ENCODE measurements at places on chromosomes 3 and 15. TPM values are rescaled to one million over a fixed set of nuclear protein-coding genes. Genes with fewer than 3 reads are reported as not detected.

CADPS gene
- 24.1 TPM for total RNA-seq

ZNF660 gene
- 2.4 TPM for total RNA-seq

CMTM6 gene
- 12.4 TPM for total RNA-seq

COMMD4 gene
- 40.8 TPM for total RNA-seq

GRK7 gene
- total RNA-seq = not detected

LMAN1L gene
- total RNA-seq = 6.6 TPM

CILP gene
- 5.5 TPM for total RNA-seq

AGTR1 gene
- 0.98 TPM for total RNA-seq

OIP5 gene
- 0.46 TPM for total RNA-seq

DNA sequence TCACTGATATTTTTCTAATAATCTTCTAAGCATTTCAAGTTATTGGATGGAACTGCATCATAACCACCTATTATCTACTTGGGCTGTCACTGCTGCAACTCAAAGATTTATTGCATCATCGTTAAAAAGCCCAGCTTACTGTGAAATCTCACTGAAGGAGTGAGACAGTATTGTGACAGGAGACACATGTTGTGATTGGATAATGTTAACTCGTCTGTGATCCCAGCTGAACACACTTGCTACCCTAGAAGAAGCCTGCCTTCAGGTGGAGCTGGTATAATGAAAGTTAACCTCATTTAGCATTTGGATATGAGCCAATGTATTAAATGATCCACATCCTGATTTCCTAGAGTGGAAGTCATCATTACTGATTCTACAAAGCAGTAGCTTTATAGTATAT lies 138.1 kb downstream of the MAP2K5 start:
- DNase-seq = no peak

DNA sequence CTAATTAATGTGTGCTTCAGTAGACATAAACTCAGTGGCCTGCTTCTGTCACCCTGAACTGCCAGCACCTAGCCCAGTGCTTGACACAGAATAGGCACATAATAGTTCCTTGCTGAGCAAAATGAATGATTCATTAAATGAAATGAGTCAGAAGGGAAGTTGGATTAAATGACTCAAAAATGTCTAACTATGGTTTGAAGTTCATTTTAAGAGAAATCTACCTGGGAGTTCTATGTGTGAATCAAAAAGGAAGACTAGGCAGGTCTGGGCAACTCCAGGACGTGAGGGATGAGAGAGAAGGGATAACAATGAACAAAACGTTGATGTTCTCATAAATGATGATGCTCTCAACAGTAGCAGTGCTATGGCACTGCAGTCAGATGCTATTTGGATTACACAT lies 175.0 kb downstream of the CFAP20DC start:
- DNase-seq = no peak

DNA sequence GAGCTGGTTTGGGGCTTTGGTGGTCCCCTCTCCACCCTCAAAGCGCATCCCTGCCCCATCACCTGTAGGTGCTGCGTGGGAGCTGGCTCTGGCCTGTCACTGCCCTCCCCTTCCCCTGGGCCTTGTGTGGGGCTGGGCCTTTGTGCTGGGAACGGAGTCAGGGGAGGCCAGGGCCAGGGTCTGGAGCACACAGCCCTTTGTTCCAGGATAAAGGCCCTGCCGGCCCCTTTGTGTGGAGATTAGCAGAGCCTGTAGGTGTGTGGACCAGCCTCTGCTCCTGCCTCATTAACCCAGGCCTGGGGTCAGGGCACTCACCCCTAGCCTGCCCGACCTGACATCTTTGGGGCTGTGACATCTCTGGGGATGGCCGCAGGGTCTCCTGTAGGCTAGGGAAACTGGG lies 8.9 kb downstream of the EPHB3 start:
- DNase-seq = no peak

DNA sequence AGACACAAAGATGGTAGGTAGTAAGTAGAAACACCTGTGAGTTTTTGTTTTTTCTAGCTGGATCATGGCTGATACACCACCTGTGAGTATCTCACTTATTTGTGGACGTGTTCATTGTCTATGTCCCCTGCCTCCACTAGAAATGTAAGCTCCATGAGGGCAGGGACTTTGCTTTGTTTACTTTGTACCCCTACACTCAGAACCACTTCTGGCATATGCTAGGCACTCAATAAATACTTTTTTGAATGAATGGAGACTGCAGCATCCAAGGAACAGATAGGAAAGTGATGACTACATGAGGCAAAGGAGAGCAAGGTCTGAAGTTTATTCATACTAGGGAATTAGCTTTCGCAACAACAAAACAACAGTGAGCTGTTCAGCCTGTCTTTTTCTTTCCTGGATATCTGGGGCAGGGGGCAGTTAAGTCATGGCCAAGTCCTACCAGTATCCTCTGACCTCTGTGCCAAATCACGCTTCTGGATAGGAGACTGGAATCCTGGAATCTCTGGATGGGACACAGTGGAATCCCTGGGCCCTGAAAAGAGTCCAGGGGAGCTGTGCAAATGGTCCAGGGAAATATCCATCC lies 11.6 kb upstream of the EPB42 start:
- no peak for DNase-seq

DNA sequence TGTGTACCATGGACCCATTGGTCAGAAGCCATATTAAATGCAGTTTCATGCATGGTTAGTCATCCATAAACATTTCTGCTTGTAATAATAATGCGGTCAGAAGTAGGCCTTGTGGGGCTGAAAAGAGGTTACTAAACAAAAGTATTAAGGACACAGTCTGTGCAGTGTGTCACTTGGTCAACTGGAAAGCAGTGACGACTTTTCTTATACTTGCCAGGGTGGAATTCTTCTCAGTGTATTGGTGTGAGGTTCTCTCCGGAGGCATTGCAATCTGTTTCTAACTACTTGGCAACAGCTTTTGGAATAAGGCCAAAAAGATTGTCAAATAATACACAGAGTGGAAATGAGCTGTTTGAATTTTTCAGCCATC lies 46.8 kb downstream of the CHL1 start:
- no peak for DNase-seq

DNA sequence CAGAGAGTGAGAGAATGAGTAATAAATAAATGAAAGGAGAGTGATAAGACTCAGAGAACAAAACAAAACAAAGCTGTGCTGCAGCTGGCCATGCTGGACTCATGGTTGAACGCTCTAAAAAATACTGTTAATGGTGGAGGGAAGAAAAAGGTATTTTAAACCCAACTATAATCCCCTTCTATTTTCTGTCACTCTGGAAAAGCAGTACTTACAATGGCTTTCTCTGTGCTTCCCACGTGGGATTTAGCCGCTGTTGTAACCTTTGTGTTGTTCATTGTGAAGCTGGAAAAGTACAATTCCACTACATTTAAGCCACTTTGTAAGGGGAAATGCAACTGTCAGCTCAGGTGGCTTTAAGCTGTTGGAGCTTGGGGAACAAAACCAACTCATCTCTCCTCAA lies 917.7 kb downstream of the IGSF11 start:
- DNase-seq = no peak

GRCh38 chr15:91967935-91968606 lies 114.6 kb downstream of the SLCO3A1 start:
- DNase-seq = no peak

- no peak for DNase-seq
Measured at GRCh38 chr15:45064386-45064785, 41.4 kb downstream of the SORD start.

DNA sequence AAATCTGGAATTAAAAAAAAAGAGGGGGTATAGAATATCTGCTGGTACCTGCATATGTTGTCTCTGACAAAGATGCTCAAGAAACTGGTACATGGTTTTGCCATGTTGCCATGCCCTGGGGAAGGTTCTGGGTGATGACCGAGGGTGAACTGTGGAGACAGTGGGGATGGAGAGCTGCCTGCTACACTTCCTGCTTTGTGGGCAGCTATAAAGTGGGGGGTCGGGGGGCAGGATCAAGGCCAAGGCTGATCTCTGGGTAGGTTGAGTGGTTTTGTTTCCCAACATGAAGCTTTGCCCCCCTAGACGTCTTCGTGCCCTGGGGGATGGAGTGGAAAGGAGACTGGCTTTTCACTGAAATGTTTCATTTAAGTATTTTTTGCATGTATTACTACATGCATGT lies 74.6 kb downstream of the IQSEC1 start:
- no peak for DNase-seq

GRCh38 chr3:71709908-71710511 lies 15.2 kb downstream of the EIF4E3 start:
- no peak for DNase-seq

DNA sequence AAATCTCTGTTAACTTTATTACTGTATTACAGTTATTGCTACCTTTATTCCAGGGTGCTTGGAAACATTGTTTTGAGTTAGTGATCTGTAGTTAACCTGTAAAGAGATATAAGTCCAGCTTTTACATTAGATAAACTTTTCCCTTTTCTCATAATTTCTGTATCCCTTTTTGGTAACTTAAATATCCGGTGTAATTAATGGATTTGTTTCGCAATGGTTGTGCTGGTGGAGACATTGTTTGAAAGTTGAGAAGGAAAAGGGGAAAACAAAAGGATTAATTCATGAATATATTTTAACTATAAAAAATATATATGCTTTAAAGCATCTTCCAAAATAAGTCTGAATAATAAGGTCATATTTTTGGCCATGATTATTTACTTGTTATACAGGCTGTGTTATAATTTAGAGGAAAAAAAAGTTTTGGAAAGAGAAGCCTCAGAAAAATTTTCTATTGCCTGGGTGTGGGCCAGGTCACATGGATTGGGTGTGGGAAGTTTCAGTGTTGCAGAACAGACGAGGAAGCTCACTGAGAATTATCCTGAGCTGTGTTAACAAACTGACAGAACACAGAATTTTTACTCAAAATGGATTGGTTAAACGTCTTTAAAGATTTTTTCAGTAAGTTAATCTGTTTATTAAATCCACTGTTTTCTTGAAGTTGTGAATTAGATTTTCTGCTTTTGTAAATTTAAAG lies 27.7 kb upstream of the IL20RB start:
- peak; percentile 62 for DNase-seq

- DNase-seq = peak; percentile 48
Measured at GRCh38 chr15:40470423-40471104, at the start of gene CHST14. Gene CHST14 (plus strand): TSS chr15:40470984. CDS start chr15:40471214, 230 bp downstream.

DNA sequence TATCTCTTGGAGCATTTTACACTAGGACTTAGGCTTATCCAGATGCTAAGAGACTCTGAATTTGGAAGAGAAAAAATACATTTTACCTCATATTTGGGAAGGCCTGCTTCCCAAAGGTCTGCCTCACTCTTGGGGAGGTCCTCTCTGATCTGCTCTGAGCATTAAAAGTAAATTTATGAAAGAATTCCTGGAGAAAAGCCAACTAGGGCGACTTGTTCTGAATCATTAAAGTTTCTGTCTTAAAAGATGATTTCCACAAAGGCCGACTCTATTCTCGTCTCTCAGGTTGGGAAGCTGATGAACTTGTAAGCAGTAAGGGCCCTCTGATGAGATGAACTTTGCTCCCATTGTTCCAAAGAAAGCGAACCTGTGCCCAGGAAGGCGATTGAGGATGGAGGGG lies 48.7 kb upstream of the HES1 start:
- no peak for DNase-seq

DNA sequence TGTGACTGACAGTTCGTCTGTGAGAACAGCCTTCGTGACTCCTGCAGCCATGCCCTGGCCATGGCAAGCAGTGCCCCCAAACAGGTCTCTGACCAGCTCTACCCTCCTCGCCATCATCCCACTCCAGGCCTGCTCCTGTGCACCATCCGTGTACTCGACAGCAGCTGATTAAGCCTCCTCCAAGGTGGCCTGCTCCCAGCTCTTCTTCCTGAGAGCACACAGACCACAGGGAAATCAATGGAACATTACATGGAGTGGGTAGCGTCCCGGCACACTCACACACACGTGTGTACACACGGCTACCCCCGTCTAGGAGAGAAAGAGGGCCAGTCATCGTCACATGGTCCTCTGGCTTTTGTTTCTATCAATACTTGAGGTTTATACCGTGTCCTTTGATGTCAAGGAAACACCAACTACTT lies 21.1 kb downstream of the ANXA2 start:
- DNase-seq = no peak

- DNase-seq = no peak
Measured at GRCh38 chr3:26358405-26358804, 264.2 kb upstream of the LRRC3B start.

DNA sequence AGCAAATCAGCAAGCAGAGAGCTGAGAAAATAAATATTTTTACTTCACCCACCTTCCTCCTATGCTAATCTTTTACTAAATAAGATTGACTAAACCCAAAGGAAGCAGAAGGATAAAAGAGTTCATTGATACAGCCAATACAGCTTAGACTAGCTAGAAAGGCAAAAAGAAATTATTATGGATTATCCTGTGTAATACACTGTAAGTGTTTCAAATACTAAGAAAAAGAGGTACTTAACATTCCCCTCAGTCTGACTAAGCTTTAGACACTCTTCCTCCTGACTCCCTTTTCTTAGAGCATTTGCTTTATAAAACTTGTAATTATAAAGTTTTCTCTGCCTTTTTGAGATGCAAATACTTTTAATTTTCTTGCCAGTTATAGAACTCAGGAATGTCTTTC lies 848.9 kb upstream of the CADM2 start:
- DNase-seq = no peak

- no peak for DNase-seq
Measured at GRCh38 chr3:196246612-196247308, 30.4 kb downstream of the SLC51A start.

- DNase-seq = no peak
Measured at GRCh38 chr3:144942093-144942837, 970.6 kb downstream of the DIPK2A start.

DNA sequence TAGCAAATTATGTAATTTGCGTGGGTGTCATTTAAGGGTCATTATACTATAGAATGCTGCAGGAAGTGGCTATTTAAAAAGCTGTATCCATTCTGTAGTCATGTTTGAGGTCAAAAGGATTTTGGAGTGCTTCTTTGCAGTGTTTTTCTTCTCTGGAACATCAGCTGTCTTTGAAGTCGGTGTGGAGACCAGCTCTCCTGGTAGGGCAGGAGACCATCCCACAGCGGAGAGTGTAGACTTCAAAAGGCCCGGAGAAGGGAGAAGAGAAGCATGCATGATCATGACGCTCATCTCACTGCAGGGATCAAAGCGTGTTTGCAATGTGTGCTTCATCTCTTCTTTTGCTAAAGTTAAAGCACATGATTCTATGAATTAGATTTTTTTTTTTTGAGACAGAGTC lies 19.9 kb downstream of the PXK start:
- DNase-seq = no peak

- DNase-seq = no peak
Measured at GRCh38 chr15:72169236-72169920, 28.2 kb downstream of the GRAMD2A start.

GRCh38 chr3:46071222-46071858 lies 44.1 kb upstream of the XCR1 start:
- no peak for DNase-seq

DNA sequence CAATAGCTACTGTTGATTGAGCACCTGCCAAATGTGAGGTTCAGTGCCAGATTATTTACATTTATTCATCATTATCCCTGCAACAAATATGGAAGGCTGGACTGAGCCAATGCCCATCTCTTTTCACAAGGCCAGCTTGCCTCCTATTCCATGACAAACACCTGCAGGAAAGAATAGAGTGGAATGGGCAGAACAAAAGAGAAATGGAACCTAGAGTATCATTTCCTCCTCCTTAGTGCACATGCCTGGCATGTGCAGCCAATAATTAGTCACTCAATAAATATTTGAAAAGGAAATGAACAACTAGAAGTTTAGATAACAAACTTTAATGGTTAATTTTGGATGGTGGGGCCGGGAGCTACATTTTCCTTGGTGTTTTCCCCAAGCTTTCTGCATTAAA lies 61.4 kb upstream of the MYRIP start:
- DNase-seq = no peak

GRCh38 chr3:82229397-82229796 lies 468.0 kb upstream of the GBE1 start:
- DNase-seq = no peak

Measured in heart right ventricle (tissue), 16 donors.